CD8-positive, alpha-beta memory T cell (primary cell): ENCODE measurements at places on chromosomes 13 and 19.

DNA sequence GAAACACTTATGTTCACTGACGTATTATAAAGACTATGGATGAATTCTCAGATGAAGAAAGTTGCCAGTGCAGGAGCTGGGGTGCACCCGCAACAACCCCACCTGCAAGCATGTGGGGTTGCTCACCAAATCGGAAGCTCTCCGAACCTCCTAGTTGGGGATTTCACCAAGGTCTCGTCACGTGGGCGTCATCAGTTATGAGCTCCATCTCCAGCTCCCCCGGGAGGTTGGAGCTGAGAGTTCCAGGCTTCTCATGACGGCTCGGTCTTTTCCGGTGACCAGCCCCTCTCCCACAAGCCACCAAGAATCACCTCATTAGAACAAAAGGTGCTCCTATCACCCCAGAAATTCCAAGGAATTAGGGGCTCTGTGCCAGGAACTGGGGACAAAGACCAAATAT lies 46.1 kb upstream of the TUBGCP3 start:
- no peak for DNase-seq

DNA sequence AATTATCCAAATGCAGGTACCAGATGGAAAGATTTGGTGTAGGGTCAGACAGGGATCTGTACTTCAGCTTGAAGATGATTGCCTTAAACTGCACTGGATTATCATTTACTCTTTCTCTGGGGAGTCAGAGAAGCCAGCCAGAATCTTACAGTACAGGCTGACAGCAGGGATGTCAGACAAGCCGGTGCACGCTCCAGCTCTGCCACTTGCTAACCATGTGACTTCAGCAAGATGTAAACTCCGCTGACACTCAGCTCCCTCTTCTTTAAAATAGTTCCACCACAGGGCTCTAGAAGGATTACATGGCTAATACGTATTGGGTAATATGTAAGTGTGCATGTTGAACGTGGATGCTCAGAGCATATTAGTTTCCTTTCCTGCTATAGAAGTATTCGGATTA lies 251.4 kb upstream of the MAB21L1 start:
- no peak for DNase-seq

DNA sequence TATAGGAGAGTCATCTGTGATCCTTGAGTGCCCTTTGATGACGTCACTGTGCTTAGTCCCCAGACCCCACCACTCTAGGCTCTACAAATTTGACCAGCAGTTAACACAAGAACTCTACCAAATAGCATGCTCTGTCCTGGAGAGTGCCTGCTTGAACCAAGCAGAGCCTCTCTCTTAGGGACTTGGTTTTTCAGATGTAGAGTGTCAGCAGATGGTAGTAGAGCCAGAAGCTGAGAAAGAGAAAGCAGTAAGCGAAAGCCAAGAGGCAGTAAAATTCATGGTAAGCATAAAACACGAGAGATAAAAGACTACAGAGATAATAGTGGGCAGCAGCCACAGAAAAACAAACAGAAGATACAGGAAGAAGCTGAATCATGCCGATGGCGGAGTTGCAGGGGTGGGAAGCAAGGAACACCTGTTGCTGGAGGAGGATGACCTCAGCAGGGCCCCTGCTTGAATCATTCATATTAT lies 193.3 kb downstream of the SLC7A1 start:
- DNase-seq: no peak

- no peak for DNase-seq
These were observed 543.6 kb downstream of the RFC3 start for GRCh38 chr13:34361560-34361959.

DNA sequence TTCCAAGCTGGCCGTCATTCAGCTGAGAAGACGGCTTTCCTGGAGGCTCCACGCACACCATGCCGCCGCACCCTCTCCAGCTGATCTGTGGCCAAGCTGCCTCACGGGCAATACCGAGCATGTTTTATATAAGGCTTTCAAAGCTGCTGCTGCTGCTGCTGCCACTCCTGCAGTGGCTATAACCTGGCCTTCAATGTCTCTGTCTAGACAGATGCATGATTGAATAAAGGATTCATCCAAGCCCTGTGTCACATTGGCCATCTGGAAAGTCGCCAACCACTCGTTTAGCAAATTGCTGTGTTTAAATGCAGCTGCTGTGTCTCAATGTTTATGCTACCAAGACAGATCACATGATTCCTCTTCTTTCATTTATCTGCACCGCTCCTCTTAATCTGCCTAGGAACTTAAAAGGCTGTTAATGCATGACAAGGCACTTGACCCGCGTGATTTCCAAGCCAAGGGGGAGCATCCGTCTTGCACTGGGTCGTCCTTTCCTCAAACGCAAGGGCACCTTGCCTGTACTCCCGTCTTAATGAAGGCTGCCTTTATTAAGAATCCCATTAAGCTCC lies 114.3 kb downstream of the TEX26 start:
- DNase-seq: no peak

DNA sequence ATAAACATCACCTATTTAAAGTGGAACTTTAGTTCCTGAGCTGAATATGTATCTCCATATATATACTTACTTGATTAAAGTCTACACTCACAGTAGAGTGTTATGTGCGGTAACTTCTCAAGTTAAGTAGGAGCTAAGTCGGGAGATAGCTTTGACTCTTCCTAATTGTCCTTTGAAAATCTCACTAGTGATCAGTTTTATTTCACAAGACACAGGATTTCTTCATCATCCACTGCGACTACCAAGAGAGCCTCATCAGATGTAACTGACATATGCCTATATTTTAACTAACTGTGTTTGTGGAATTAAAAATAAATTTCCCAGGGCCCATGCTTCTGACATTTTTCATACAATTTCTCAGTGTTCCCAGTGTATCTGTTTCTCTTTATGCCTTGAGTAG lies 1664.0 kb downstream of the EFNB2 start:
- DNase-seq: no peak

GRCh38 chr19:16193466-16193865 lies 4.2 kb upstream of the AP1M1 start:
- no peak for DNase-seq

- no peak for DNase-seq
These were observed 2.9 kb downstream of the SUPT5H start for GRCh38 chr19:39448271-39448670.

- no peak for DNase-seq
These were observed 59.5 kb downstream of the SLC7A1 start for GRCh38 chr13:29535663-29536655.

- DNase-seq: no peak
These were observed 7.7 kb downstream of the DOCK6 start for GRCh38 chr19:11254666-11255065.

- no peak for DNase-seq
These were observed 44.4 kb upstream of the TDRD3 start for GRCh38 chr13:60352644-60353043.

GRCh38 chr19:45152504-45153338 lies 8.1 kb downstream of the NKPD1 start:
- peak; percentile 49 for DNase-seq

DNA sequence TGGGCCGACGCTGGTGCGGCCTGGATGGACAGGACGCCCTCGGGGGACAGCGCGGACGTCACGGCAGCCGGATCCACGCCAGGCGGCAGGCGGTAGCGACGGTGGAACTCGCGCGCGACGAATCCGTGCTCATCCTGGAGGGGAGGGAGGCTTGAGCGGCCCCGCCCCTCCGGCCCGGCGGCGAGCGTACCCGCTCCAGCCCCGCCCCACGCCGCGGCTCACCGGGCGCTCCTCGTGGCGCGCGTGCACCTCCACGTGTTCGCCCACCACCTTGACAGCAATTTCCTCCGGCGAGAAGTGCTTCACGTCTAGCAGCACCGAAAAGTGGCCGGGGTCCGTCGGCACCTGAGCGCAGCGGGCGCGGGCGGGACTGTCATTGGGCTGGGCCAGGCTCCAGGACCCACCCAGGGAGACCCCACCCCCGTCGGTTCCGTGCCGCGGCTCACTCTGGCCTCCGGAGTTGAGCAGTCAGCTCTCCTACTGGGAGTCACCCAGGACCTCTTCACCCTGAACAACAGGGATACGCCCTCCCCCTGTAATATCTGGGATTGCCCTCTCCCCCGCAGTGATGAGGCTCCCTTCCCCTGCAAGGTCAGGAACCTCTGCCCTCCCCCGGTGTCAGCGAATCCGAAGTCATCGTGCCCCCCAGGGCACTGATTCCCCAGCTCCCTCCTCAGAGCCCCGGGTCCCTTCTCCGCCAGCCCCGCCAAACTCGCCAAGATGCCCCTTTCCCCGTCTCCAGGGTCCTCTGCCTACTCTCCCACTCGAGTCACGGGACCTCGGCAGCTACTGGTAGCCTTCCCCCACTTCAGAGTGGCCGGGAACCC lies 1.1 kb downstream of the HSPB6 start:
- DNase-seq: peak; percentile 32

GRCh38 chr19:17406046-17406886 lies 836 bp upstream of the BST2 start:
- no peak for DNase-seq

DNA sequence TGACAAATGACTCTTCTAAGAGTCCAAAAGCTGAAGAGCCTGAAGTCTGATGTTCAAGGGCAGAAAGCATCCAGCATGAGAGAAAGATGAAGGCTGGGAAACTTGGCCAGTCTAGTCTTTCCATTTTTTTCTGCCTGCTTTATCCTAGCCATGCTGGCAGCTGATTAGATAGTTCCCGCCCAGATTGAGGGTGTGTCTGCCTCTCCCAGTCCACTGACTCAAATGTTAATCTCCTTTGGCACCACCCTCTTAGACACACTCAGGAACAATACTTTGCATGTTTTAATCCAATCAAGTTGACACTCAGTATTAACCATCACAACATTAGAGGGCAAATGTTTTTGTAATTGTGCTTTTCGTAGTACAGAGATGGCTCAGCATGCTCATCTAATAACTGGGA lies 267.5 kb upstream of the KLHL1 start:
- DNase-seq: no peak

GRCh38 chr13:23509781-23510543 lies 60.2 kb upstream of the TNFRSF19 start:
- DNase-seq: no peak

DNA sequence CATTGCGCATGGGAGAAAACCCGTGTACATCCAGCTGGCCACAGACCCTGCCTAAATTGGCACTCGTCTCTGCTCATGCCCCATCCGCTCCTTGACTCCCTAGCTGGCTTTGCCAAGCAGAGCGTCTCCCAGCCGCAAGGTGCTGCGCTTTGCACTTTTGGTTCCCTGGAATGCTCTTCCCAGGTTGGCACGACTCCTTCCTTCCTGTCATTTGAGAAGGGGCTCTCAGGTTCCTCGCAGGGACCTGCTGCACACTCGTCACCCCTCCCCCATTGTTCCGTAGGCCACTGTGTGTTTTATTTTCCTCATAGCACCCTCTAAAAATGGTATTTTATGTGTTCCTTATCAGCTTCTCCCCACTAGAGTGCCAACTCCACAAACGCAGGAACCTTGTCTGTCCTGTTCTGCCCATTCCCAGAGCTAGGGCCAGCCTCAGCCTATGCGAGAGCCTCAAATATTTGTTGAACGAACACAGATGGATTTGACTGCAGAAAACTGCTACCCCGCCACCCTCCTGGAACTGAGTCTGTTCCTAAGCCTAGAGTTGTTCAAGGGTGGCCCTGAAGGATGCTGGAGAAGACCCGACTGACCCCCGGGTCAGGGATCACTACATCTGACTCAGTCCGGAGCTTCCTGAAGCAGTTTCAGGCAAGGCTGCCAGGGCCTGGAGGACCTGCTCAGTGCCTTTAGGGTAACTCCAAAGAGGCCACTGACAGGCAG lies 8.4 kb upstream of the CEBPA start:
- DNase-seq: no peak

DNA sequence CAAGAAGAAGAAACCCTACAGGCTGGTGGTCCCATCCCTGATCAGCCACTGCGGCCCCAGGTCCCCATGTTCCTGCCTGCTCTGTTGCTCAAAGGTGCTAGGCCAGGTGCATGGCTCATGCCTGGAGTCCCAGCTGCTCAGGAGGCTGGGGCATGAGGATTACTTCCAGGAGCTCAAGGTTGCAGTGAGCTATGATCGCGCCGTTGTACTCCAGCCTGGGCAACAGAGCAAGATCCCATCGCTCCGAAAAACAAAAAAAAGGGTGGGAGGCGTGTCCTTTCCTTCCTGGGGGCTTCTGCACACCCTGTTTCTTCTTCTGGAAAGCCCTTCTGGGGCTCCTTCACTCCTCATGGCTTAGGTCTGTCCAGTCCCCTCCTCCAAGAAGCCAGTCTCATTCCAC lies 11.9 kb upstream of the TINCR start:
- no peak for DNase-seq

DNA sequence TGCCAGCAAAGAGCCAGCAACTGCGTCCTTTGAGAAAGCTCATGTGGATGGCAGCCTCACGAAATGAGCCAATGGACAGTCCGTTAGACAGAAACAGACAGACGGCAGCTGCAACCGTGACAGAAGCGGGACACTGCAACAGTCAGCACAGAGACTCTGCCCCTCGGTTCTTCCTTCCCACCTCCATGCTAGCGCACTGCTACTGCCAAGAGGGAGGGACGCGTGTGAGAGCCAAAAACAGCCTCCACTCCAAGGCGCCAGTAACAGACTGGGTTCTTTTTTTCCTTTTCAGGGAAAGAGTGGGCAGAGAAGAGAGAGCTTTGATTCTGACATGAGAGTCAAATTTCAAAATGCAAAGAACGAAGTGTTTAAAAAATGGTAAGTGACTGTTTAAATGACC lies 77.5 kb downstream of the SERP2 start:
- DNase-seq: no peak

DNA sequence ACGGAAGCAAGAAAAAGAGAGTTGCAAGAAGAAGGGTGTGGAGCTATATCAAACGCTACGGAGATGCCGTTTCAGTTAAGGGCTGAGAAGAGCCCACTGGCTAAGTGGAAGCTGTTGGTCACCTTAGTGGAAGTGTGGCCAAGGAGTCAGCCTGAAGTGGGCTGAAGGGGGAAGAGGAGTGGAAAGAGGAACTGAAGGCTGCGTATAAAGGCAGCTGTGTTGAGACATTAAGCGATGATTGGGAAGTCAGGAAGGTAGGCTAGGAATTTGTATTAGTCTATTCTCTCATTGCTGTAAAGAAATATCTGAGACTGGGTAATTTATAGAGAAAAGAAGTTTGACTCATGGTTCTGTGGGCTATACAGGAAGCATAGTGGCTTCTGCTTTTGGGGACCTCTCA lies 14.1 kb upstream of the FRY start:
- DNase-seq: no peak

DNA sequence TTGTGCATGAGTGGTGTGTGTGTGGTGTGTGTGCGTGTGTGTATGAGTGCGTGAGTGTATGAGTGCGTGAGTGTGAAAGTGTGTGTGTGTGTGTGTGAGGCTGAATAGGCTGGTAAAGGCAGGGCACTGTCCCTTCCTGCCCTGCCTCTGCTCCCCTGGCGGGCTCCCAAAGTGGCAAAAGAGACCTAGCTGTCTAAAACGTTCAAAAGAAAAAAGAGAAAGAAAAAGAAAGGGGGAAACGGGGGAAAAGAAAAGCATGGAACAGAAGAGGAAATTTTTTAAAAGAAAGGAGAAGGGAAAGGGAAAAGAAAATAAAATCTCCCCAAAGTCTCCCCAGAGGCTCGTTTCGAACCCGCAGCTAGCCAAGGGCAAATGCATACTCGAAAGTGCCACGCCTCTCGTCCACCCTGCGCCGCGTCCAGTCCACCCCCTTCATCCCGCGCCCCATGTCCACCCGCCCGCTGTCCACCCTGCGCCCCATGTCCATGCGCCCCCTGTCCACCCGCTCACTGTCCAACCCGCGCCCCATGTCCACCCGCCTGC lies 37.0 kb upstream of the FLT1 start:
- DNase-seq: no peak
